A673 (cell line): ENCODE measurements at places on chromosomes 16 and 17.

GRCh38 chr17:55769625-55770000, 18.8 kb downstream of the PCTP start:
- no peak overlapping the region for H3K4me3 ChIP-seq
- H3K36me3 ChIP-seq: no peaks in the 10 kb centered on the region
- peaks cover 23% of the 10 kb centered on the region for H3K4me1 ChIP-seq
- no peaks in the 10 kb centered on the region for H3K27me3 ChIP-seq

GRCh38 chr17:45715787-45716186, 68.3 kb upstream of the CRHR1 start:
- no peaks in the 10 kb centered on the region for H3K27me3 ChIP-seq
- no peak overlapping the region for H3K4me3 ChIP-seq
- no peaks in the 10 kb centered on the region for H3K4me1 ChIP-seq
- no peak for DNase-seq

- peaks cover 87% of the 10 kb centered on the region for H3K36me3 ChIP-seq
- H3K4me3 ChIP-seq: no peak overlapping the region
- no peak for DNase-seq
- no peak overlapping the region for H3K27ac ChIP-seq
Measured at GRCh38 chr17:82571855-82572254, 52.3 kb downstream of the FOXK2 start.

GRCh38 chr17:28476076-28476865, 2.8 kb downstream of the SLC13A2 start:
- no peaks in the 10 kb centered on the region for H3K36me3 ChIP-seq
- no peak for DNase-seq

DNA sequence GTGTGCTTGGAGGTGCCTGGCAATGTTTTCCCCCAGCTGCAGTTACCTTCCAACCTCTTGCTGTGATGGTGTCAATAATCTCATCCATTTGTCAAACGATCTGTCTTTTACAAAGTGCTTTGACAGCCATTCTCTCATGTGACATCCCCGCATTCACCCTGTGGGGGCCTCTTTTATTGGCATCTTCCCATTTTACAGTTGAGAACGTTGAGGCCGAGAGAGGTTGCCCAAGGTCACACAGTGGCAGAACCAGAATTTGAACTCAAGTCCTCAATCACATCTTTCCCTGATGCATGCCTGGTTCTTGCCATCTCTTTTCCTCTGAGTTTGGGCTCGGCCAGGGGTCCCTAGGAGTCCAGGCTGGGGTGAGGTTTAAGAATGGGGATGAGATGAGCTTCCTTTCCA, 1.5 kb downstream of the TAOK2 start:
- peaks cover 28% of the 10 kb centered on the region for H3K36me3 ChIP-seq
- no peaks in the 10 kb centered on the region for H3K27me3 ChIP-seq
- DNase-seq: no peak
- H3K4me3 ChIP-seq: peak overlapping the region; percentile 84

- no peak for DNase-seq
- H3K27me3 ChIP-seq: peaks cover 38% of the 10 kb centered on the region
- no peak overlapping the region for H3K4me3 ChIP-seq
- H3K36me3 ChIP-seq: no peaks in the 10 kb centered on the region
- H3K27ac ChIP-seq: no peak overlapping the region
Measured at GRCh38 chr17:73895157-73895556, 250.9 kb upstream of the SDK2 start.

GRCh38 chr17:12680407-12680897, 14.8 kb downstream of the MYOCD start:
- H3K27me3 ChIP-seq: peaks cover 24% of the 10 kb centered on the region
- no peak for DNase-seq
- no peak overlapping the region for H3K4me3 ChIP-seq
- no peak overlapping the region for H3K27ac ChIP-seq
- no peaks in the 10 kb centered on the region for H3K36me3 ChIP-seq

DNA sequence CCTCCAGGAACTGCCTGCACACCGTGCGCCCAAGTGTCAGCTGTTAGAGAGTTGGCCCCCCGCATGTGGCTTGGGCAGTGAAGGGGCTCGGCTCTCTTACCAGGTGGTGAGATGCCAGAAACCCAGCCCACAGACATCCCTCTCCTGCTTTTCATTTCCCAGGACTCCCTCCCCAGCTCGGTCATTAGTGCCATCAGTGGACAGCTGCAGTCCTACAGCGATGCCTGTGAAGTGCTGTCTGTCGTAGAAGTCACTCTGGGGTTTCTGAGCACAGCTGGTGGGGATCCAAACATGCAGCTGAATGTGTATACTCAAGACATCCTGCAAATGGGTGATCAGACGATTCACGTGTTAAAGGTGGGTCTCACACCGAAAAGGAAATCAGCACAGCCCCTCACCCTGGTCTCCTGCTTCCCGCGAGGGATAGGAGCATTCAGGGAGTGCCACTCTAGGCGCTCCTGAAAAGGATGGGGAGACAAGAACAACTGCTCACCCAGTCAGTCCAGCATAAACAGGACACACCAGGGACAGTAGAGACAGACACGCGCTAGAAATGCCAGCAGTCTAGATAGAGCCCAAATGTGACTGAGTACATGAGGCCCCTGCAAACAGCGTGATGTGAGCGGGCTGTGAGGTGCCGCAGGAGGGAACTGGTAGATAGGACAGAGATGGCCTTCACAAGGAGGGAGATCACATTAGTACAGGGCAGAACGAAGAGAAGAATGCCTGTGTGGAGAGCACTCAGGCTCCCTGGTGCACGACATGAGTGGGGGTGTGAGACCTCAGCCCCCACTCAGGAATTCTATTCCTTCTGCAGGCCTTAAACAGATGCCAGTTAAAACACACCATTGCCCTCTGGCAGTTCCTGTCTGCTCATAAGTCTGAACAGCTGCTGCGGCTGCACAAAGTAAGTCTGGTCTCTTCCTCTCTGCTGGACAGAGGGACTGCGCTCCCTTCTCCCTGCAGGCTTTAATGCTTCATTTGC, 25.7 kb upstream of the ENDOV start:
- H3K36me3 ChIP-seq: peaks cover 63% of the 10 kb centered on the region
- no peak overlapping the region for H3K27ac ChIP-seq
- no peak for DNase-seq
- H3K4me3 ChIP-seq: no peak overlapping the region
- no peaks in the 10 kb centered on the region for H3K27me3 ChIP-seq
- no peaks in the 10 kb centered on the region for H3K4me1 ChIP-seq

DNA sequence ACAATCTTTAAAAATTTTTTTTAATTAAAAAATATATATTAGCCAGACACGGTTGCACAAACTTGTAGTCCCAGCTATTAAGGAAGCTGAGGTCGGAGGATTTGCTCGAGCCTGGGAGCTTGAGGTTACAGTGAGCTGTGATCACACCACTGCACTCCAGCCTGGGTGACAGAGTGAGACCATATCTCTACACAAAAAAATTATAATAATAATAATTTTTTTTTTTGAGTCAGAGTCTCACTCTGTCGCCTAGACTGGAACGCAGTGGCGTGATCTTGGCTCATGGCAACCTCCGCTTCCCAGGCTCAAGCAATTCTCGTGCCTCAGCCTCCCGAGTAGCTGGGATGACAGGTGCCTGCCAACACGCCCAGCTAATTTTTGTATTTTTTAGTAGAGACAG, 23.8 kb downstream of the LITAF start:
- no peaks in the 10 kb centered on the region for H3K4me1 ChIP-seq
- no peak for DNase-seq
- H3K27me3 ChIP-seq: no peaks in the 10 kb centered on the region
- no peak overlapping the region for H3K27ac ChIP-seq
- no peaks in the 10 kb centered on the region for H3K36me3 ChIP-seq

DNA sequence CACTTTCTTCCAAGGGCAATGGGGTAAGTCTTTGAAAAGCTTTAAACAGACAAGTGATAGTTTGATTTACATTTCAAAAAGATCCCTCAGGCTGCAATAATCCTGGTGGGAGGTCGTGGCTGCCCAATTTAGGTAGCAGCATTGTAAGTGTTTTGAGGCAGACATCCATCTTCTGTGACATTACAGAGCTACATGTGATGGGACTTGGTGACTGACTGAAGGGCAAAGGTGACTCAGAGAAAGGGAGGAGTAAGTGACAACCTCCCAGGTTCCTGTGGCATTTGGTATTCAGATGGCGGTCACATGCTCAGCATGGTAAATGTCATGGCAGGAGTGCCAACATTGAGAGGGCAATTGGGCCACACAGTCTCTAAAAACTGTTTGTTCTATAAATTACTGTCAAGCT, 26.5 kb downstream of the STAT3 start:
- H3K4me1 ChIP-seq: peaks cover 3% of the 10 kb centered on the region
- H3K27ac ChIP-seq: no peak overlapping the region
- H3K4me3 ChIP-seq: no peak overlapping the region
- H3K36me3 ChIP-seq: no peaks in the 10 kb centered on the region
- H3K27me3 ChIP-seq: no peaks in the 10 kb centered on the region
- DNase-seq: no peak

- no peak overlapping the region for H3K27ac ChIP-seq
- no peaks in the 10 kb centered on the region for H3K27me3 ChIP-seq
- no peaks in the 10 kb centered on the region for H3K4me1 ChIP-seq
- no peaks in the 10 kb centered on the region for H3K36me3 ChIP-seq
Measured at GRCh38 chr16:87240211-87241136, 76.7 kb downstream of the C16orf95 start.

- H3K27me3 ChIP-seq: no peaks in the 10 kb centered on the region
- no peaks in the 10 kb centered on the region for H3K4me1 ChIP-seq
- H3K36me3 ChIP-seq: peaks cover 24% of the 10 kb centered on the region
- no peak overlapping the region for H3K27ac ChIP-seq
- H3K4me3 ChIP-seq: no peak overlapping the region
Measured at GRCh38 chr17:47162013-47162622, 27.0 kb downstream of the CDC27 start.

- H3K36me3 ChIP-seq: peaks cover 6% of the 10 kb centered on the region
- H3K27me3 ChIP-seq: no peaks in the 10 kb centered on the region
- no peak overlapping the region for H3K27ac ChIP-seq
- peaks cover 16% of the 10 kb centered on the region for H3K4me1 ChIP-seq
- no peak overlapping the region for H3K4me3 ChIP-seq
Measured at GRCh38 chr17:603406-604114, 111.1 kb downstream of the VPS53 start.

GRCh38 chr17:41549596-41550039, 21.5 kb upstream of the KRT19 start:
- H3K36me3 ChIP-seq: no peaks in the 10 kb centered on the region
- no peaks in the 10 kb centered on the region for H3K4me1 ChIP-seq
- no peak overlapping the region for H3K4me3 ChIP-seq

GRCh38 chr17:81537343-81537855, 9.2 kb downstream of the FSCN2 start:
- no peak for DNase-seq
- no peaks in the 10 kb centered on the region for H3K36me3 ChIP-seq
- no peaks in the 10 kb centered on the region for H3K4me1 ChIP-seq
- no peak overlapping the region for H3K27ac ChIP-seq

DNA sequence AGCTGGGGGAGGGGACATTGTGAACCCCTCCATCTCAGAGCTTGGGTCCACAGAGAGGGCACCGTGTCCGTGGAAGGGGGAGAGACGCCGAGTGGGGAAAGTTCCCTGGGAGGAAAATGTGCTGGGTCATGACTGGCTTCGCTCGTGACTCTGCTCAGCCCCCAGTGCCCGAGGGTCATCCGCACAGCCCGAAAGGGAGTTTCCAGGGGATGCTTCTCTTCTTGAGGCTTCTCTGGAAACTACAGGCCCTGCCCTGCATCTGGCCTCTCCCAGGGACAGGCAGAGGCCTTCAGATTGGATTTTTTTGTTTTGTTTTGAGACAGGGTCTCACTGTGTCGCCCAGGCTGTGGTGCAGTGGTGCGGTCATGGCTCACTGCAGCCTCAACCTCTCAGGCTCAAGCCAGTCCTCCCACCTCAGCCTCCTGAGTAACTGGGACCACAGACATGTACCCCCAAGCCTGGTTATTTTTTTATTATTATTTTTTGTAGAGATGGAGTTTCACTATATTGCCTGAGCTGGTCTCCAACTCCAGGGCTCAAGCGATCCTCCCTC, 9.8 kb upstream of the GSE1 start:
- H3K27me3 ChIP-seq: no peaks in the 10 kb centered on the region
- peak overlapping the region; percentile 47 for H3K27ac ChIP-seq
- no peak overlapping the region for H3K4me3 ChIP-seq
- H3K4me1 ChIP-seq: peaks cover 42% of the 10 kb centered on the region
- H3K36me3 ChIP-seq: no peaks in the 10 kb centered on the region

- H3K4me1 ChIP-seq: no peaks in the 10 kb centered on the region
- H3K27ac ChIP-seq: no peak overlapping the region
- H3K36me3 ChIP-seq: no peaks in the 10 kb centered on the region
Measured at GRCh38 chr17:36690190-36690589, 88.8 kb downstream of the MRM1 start.

DNA sequence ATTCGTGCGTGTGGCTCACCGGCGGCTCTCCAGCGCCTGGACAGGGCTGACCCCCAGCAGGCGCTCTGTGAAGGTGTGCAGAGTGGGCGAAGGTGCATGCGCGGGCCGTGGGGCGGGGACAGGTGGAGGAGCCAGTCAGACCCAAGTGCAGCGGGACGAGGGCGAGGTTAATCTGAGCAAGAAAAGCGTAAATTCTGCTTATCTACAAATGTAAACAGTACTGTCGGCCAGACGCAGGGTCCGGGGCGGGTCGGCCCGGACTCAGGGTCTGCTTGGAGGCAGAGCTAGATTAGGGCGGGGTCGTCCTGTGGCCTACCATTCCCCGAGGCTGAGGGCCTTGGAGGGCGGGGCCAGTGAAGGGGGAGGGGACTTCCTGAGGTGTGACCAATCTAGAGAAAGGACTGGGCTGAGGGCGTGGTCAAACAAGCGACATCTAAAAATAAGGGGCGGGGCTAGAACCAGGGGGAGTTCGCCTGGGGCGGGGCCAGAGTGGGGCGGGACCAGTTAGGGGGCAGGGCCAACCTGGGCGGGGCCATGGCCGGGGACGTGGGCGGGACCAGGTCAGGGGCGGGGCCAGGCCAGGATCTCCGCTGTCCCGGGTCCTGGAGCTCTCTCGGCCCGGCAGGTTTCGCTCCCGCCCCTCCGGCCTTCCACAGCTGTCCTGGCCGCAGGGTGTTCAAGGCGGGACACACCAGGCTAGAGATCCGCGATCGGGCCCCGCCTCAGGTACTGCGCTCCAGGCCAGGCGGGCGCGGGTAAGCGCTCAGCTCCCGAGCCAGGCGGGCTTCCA, at the start of gene SEC14L5:
Gene SEC14L5, plus strand, starts transcription at position 611 of the 790 bp plus-strand sequence. CDS start 994 bp downstream, outside the sequence.
- no peaks in the 10 kb centered on the region for H3K4me1 ChIP-seq
- peak; percentile 96 for DNase-seq
- peak within 1 kb of the TSS; percentile 48 for H3K4me3 ChIP-seq
- H3K27me3 ChIP-seq: peaks cover 35% of the 10 kb centered on the region
- no peaks in the 10 kb centered on the region for H3K36me3 ChIP-seq
- H3K27ac ChIP-seq: no peak within 1 kb of the TSS

DNA sequence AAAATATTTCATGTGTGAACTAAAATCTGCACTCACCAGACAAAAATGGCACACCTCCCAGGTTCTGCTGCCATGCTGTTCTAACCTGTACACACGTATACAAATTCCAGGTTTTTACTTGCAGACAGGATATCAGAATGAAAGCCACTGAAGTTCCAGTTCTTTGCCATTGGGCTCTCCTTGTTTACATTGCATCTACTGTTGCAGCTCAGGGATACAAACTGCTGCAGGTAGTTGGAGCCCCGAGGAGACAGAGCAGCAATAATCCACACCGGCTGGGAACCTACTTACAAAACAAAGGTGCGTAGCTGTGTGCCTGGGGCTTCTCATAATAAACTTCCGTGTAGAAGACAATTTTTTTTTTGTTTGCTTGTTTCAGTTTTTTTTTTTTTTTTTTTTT, 59.6 kb downstream of the HAPSTR1 start:
- no peaks in the 10 kb centered on the region for H3K36me3 ChIP-seq
- no peak overlapping the region for H3K27ac ChIP-seq
- no peak overlapping the region for H3K4me3 ChIP-seq
- H3K27me3 ChIP-seq: no peaks in the 10 kb centered on the region
- no peak for DNase-seq
